AG09319 (cell line): ENCODE measurements at places on chromosomes 3 and 15.

DNA sequence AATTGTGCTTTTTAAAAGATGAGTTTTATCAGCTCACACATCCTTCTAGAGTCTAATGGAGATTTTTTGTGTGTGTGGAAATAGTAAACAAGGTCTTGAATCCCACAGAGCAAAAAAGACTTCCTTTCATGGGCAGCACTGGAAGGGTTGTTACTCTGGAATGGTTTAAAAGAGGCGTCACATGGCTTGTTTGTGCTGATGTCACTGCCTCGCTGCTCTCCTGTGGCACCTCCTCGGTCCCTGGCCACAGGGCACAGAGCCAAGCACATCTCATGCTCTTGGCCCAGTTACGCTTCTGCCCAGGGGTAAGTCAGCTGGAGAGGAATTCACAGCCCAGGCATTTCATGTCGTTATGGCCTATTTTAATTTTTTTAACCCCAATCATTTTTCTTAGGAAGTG is 53.2 kb downstream of the PGPEP1L start:
- DNase-seq: peak; percentile 56

- DNase-seq: no peak
Observed at GRCh38 chr3:69540706-69541581, 155.1 kb upstream of the FRMD4B start.

DNA sequence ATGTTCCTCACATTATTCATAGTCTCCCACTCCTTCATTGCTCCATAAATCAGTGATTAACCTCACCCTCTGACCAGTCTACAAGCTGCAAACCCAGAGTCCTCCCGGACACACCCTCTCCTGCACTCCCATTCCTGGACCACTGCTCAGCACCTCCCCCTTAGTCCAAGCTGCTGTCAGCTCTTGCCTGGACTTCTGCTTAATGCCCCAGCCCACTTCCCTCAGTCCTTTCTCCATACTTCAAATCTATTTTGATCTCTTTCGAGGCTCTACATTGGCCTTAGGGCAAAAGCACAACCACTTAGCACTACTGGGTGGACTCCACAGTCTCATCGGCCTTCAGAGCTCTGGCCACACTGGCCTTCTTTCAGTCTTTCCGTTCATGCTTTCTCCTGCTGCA is 79.4 kb upstream of the FAM98B start:
- no peak for DNase-seq

- DNase-seq: no peak
Observed at GRCh38 chr3:11636394-11636770, 7.3 kb downstream of the VGLL4 start.

DNA sequence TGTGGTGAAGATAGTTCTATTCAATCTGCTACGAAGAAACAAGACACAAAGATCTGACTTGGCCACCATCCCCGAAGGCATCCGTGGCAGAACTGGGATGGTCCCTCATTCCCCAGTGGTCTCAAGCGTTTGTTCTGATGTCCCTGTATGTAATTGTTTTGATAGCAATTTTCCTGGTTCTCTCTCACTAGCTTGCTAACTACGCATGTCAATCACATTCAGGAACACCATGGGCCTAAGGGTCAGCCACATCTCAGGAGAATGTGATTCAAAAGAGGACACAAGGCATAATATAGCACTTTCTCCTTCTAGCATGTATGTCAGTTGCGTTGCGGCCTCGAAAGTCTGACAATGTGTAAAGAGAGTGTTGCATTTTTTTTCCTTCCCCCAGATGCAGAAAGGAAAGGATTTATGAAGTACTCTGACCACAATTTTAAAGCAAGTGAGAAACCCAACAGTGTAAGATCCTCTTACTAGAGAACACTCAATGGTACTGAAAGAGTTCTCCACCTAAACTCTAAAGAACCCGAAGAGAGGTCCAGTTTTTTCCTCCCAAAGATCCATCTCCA is 32.0 kb upstream of the TCF12 start:
- DNase-seq: no peak

DNA sequence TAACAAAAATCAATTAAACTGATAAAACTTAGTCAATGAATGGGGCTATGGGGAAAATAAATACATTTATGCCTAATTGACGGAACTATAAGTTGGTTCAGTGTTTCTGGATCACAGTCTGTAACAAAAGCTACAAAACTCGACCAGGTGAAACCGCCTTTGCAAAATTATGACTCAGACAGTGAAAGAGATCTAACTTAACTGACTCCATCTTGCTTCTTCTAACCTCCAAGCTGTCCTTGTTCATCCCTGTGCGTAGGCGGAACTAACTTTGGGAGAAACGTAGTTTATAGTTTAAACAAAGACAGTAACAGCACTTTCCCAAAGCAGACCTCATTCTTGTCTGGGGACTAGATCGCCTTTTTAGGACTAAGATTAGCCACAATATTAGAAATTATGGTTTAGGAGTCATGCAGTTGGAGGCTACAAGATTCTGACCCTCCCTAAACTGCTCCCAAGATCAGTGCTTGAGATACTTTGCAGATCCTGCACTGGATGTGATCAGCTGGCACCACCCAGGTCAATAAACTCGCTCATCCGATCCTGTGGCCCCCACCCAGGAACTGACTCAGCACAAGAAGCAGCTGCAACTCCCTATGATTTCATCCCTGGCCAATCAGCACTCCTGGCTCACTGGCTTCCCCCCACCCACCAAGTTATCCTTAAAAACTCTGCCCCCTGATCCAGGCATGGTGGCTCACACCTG is 7.2 kb upstream of the MFGE8 start:
- no peak for DNase-seq

DNA sequence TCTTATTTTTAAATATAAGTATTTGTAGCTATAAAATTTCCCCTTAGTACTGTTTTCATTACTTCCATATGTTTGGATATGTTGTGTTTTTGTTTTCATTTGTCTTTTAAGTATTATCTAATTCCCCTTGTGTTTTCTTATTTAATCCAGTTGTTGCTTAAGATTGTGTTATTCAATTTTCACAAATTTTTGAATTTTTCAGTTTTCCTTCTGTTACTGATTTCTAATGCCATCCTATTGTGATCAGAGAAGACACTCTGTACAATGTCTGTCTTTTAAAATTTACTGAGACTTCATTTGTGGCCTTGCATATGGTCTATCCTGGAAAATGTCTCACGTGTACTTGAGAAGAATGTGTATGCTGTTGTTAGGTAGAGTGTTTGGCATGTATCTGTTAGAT is 795.6 kb upstream of the CFAP20DC start:
- no peak for DNase-seq

GRCh38 chr3:46670000-46670890 is 23.2 kb downstream of the ALS2CL start:
- no peak for DNase-seq

DNA sequence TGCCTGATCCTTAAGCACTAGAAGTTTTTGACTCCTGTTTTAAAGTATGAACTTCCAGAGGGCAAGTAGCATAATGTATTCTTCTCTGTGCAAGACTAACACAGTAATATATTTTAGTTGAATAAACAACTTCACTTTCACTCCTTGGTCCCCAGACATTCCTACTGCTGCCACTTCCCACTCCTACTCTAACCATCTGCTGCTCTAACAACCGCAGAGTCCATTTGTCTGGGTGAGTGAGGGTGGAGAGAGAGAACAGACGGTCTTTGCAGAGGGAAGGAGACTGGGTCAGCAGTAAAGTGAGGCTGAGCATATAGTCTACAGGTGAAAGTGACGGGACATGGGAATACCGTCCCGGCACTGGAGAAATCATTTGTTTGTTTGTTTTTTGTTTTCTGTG is 301.0 kb upstream of the SLCO3A1 start:
- no peak for DNase-seq

GRCh38 chr3:38836561-38836960 is 20.5 kb upstream of the SCN10A start:
- no peak for DNase-seq

DNA sequence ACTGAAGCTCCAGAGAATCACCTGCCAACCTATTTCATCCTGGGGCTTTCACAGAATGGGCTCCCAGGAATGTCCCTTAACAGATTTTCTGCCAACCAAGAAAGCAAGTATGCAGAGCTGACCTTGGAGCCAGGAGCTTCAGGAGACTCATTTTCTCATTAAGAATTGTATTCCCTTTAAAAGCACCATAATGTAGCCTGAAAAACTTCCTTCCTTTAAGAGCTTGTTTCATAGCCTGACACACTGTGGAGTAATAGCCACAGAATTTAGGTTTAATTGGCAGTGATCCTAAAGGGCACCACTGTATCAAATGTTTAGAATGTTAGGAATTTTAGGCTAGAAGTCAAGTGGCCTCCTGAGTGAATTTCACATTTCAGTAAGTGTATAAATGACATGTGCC is 309.8 kb downstream of the GBE1 start:
- no peak for DNase-seq

DNA sequence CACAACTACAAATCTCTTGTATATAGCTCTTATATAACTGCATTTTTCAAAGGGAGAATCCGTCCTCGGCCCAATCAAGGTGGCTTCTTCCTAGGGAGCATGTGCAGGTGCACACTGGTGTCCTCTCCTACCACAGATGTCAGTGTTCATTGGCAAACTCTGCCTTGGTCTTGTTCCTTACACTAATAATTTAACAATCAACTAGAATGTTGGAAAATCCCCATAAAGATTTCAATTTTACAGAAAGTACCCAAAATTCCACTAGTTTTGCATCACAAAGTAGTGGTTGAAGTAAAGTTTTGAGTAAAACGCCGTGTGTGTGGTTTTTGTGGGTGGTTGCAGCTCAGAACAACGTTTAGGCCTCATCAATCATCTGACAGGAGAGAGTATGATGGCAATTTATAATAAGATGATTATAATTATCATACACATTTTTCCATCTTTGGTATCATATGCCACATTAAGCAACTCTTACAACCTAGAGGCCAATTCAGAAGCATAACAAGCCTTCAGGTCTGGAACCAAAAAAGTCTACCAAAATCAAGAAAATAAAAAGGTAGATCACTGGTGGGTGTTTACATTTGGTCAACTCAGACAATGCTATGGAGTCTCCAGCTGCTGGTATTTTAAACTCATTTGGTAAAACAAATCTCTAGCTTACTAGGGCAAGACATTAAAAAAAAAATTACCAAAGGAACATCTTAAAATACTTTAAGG is 128.9 kb upstream of the BHLHE40 start:
- no peak for DNase-seq

GRCh38 chr15:69149803-69150202 is 10.6 kb upstream of the GLCE start:
- DNase-seq: no peak

DNA sequence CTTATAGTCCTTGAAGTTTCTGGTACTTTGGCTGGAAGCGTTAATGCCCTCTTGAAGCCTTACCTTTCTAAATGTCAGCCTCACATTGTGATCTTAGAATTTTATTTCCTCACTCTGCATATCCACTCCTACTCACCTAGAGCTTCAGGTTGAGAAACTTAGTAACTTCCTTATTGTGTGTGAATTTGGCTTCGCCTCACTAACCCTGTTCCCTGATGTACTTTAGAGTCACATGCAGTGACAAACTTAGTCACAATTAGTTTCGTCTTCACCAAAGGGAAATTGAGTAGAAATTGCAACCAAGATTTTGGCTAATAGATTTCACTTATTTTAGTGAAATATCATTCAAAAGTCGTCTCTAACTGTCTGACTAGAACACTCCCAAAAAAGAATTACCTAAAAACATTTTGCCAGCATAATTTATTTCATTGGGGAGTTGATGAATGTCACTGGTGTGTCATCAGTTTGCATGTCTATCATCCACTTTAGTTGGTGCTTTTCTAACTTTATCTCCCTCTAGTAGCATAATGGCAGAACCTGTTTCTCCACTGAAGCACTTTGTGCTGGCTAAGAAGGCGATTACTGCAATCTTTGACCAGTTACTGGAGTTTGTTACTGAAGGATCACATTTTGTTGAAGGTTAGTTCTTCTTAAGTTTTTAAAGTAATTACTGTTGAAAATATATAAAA is 960 bp downstream of the MFN1 start:
- no peak for DNase-seq

DNA sequence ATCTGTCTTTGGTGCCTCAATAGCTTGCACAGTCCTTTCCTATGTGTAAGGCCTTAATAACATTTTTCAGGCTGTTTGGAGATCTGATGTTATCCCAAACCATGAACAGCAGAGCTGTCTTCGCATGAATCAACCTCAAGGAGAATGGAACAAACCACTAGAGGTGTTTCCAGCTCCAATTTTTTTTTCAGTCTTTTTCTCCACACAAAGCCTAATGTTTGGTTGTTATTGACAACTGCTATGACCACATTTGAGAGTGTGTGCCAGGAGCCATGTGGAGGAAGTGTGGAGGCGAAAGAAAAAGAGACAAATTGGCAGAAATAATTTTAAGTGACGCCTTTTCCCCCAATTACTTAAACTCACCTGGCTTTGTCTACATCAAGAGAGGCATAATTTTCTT is 38.7 kb downstream of the RTP4 start:
- no peak for DNase-seq

DNA sequence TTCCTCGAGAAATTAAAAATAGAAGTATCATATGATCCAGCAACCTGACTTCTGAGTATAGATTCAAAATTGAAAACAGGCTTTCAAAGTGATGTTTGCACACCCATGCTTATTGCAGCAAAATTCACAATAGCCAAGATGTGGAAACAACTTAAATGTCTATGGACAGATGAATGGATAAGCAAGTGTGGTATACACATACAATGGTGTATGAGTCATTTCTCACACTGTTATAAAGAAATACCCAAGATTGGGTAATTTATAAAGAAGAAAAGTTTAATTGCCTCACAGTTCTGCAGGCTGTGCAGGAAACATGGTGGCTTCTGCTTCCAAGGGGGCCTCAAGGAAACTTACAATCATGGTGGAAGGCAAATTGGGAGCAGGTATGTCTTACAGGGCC is 100.8 kb downstream of the KLF13 start:
- no peak for DNase-seq

DNA sequence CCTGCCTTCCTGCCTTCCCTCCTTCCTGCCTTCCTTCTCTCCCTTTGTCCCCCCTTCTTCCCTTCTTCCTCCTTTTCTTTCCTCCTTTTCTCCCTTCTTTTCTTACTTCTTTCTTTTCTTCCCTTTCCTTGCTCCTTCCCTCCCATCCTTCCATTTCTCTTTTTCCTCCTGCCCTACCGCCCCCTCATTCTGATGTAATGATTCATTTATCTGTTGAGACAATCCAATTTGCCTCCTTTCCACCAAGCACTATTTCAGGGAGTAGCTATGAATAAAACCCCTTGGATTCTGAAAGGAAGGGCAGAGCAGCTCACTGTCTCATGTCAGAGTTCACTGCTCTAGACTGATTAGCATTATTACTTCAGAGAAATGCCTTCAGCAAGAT is 462.6 kb downstream of the PDCD6IP start:
- no peak for DNase-seq
